NCI-H1694 (cell line): ENCODE measurements at places on chromosomes 5 and 9.

DNA sequence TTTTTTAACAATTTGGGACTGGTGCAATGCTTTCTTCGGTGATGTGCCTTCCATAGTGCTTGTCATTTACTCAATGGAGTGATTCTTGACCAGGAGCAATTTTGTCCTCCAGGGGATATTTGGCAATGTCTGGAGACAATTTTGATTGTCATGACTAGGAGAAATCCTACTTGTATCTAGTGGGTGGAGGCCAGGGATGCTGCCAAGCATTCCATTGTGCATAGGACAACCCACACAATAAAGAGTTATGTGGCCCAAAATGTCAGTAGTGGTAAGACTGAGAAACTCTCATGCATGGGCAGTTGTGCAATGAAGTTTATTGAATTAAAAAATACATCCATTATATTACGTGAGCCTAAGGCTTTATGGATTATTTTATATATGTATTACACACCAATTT lies 70.5 kb downstream of the FOCAD start:
- DNase-seq, result no peak

- no peak for DNase-seq
These were observed 162.5 kb downstream of the ZNF462 start for GRCh38 chr9:107025260-107026035.

GRCh38 chr9:99057665-99058625 lies 47.0 kb upstream of the TGFBR1 start:
- DNase-seq, result no peak

GRCh38 chr5:157611571-157612476 lies 36.2 kb upstream of the ADAM19 start:
- DNase-seq, result no peak

DNA sequence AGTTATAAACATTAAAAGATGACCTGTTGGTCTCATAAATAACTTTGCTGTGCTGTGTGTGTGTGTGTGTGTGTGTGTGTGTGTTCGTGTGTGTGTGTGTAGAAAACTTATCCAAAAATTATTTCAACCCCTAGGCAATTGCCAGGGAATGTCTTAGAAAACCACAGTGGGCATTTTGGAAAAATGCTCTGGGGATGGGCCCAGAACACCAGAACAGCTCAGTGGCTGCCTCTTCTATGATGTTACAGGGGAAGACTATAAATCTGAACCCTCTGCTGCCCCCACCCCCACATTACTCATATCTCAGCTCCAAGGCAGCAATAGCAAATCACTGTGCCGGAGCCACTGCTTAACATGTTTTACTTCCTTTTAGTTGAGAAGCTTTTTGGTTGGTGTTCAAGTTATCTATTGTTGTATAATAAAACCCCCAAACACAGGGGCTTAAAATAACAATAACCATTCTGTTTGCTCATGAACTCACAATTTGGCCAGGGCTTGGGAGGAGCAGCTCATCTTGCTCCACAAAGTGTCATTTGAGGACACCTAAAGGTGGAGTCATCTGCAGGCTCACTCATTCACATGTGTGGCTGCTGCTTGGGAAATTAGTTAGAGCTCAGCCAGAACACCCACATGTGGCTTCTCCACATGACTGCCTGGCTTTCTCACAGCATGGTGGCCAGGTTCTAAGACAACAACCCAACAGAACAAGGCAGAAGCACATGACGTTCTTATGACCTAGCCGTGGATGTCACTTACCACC lies 40.4 kb downstream of the ACTBL2 start:
- no peak for DNase-seq

GRCh38 chr9:38682713-38683112 lies 37.2 kb downstream of the FAM240B start:
- no peak for DNase-seq

- no peak for DNase-seq
These were observed 50.9 kb downstream of the CERT1 start for GRCh38 chr5:75460532-75460931.

DNA sequence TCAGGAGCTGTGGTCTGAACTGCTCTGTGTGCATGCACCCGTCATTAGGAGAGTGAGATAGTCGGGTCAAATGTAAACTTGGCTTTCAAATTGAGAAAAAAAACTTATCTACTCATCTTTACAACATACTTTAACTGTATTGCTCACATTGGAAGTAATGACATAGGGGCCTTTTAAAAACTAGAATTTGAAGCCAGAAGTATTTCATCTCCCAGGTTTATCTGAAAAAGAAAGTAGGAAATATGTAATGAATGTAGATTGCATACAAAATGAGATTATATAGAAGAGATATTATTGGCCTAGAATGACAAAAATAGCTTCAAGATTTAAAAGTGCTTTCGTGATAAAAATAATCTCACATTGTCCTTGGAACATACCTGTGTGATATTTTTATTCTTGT lies 24.3 kb downstream of the RGS7BP start:
- DNase-seq, result no peak

DNA sequence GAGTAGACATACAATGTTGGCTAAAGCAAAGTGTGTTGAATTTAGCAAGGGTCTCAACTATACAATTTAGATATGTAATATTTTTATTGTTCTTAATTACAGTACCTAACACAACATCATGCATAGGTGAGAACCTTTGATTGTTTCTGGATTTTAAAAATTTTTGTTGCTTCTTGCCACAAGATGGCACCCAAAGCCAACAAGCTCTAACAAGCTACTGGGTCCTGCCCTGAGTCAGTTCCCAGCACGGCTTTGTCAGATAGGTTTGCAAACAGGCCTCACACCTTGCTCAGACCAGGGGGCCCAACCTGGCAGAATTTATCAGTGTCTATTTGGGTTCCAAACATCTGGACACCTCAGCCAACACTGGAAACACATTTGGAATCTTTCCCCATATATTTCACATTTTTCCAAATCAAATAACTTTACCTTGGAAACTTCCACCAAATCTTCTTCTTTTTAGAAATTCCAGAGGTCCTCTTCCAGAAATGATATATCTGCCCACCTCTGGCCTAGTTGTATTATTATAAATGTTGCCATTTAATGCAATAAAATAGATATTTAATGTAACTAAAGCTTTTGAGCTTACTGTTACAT lies 49.5 kb upstream of the EGFLAM start:
- peak; percentile 33 for DNase-seq

DNA sequence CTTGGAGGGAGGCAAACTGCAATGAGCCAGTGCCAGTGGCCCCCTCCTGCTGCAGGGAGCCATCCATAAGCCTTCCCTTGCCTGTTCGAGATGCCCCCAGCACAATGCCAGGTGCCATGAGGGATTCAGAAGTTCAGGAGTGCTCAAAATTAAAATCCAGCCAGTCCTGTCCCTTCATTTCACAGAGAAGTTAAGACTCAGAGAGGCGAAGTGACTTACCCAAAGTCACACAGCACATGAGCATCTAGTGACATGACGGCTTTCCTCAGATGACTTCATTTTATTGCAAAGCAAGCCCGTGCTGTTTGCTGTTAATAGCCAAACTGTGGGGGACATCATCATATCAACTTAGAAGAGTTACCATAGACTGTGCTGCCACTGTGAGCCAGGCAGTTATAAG lies 69.3 kb upstream of the SAP30L start:
- no peak for DNase-seq

DNA sequence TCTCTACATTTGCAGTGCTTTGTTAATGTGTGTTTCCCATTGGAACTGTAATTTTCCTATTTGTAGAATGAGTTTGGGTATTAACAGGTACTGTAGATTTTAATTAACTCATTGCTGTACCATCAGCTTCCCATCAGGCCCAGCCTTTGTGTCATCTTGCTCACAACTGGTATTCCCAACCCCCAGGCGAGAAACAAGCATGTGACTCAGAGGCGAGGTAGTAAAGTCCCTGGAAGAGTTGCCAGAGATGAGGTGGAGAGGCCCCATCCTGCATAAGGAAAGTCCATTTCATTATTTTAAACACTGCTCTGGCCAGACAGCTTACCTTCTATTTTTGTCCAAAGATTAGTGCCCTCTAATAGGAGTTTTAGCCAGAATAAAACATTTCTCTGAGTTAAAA lies 29.9 kb downstream of the ADCY2 start:
- DNase-seq, result no peak

- DNase-seq, result no peak
These were observed 283.9 kb downstream of the SPOCK1 start for GRCh38 chr5:137215261-137215660.

DNA sequence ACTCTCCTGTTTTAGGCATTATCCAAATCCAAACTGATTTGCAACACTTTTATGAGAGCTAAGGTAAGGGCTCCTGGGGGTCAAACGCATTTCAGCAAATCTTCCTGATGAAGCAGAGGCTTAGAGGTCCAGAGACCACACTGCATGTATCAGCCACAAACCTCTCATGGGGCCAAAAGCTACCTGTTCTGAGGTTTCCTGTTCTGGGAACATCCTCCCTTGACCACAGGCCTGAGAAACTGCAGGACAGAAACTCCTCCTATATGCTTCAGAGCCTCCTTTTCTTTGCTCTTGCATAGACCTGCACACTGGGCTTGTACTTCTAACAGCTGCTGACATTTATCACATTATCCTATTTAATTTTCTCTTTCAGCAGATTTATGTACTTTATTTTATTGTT lies 92.6 kb downstream of the OR2K2 start:
- no peak for DNase-seq

GRCh38 chr9:78830301-78830700 lies 533.4 kb downstream of the PSAT1 start:
- no peak for DNase-seq

DNA sequence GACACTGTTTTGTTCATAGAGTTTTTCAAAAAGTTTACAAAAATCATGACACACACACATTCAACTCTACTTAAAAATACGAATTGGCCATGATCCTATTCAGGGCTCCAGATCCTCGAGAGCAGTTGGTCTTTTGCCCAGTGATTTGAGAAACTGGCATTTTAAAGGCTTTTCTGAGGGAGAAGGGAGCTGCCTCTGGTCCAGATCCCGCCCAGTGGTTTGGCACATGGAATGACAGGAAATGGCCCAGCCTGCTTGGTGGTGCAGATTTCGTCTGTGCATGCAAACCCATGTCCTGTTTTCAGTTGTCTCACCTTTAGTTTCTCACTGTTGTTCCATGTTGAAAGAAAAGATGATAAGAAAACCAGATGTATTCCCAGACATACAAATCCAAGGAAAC lies 3.6 kb downstream of the CAMK4 start:
- no peak for DNase-seq

GRCh38 chr9:123097430-123098095 lies 64.1 kb downstream of the GPR21 start:
- no peak for DNase-seq

- no peak for DNase-seq
These were observed 15.7 kb upstream of the AQP7 start for GRCh38 chr9:33418090-33418489.

- DNase-seq, result no peak
These were observed 135.4 kb downstream of the ATG10 start for GRCh38 chr5:82107267-82107666.

DNA sequence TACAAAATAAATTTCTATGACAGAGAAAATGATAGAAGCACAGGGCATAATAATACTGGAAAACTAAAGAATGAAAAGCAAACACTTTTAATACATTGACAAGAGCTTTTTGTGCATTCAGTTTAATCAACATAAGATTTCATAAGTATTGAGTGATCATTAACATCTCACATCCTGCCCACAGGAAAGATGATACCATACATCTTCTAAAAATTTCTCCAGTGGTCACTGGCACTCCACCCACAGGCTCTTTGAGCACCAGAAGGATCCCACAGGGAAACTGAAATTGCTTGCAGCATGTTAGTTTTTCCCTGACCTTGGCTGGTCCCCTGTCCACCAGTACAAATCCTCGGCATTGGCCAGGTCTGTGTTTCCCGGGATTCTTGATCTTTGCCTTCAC lies 186.0 kb downstream of the CEMIP2 start:
- no peak for DNase-seq

DNA sequence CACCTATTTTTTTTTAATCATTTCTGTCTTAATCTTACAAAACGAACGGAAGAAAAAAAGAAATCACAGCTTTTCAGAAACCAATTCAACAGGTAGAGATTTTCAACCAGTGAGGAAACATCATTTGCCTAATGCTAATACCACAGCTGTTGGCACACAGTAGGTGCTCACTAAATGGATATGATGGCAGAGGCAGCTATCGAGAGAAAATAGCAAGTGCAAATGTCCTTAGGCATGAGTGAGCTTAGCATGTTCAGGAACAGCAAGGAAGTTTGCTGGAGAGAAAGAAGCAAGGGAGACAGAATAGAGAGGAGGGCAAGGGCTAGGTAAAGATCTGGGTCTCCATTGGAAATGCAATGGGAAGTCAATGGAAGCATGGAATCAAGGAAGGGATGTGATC lies 49.2 kb downstream of the CEMIP2 start:
- no peak for DNase-seq
